CD4-positive, alpha-beta T cell treated with Interleukin-6 for 4 hours (primary cell): ENCODE measurements at places on chromosomes 13 and 19.

- peak; percentile 19 for DNase-seq
Measured at GRCh38 chr19:11530432-11530831, 1.5 kb upstream of the ECSIT start.

- DNase-seq: no peak
Measured at GRCh38 chr19:15231271-15231670, 977 bp downstream of the EPHX3 start.

DNA sequence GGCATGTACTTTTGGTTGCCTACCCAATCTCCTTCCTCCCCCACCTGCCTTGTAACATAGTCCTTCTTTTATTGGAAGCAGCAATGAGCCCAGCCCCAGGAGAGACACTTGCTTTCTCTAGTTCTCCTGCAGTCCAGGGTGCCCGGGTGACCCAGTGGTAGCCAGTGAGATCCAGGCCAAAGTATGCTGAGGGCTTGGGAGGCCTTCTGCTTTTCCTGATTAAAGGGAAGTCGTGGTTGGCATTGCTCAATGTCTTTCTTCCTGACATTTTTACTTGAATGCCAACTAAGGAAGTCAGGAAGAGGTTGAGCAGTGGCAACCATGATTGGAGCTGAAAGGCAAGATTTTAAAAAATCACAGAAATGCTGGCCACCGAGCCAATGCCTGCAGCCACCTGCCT, 25.7 kb downstream of the CNMD start:
- DNase-seq: no peak

GRCh38 chr13:48333976-48334375, 30.4 kb downstream of the RB1 start:
- DNase-seq: no peak

GRCh38 chr13:108963846-108964600, 334.6 kb downstream of the MYO16 start:
- no peak for DNase-seq

- no peak for DNase-seq
Measured at GRCh38 chr13:23349161-23349897, 84.2 kb downstream of the SACS start.

GRCh38 chr13:112249644-112250610, 126.2 kb upstream of the SPACA7 start:
- DNase-seq: no peak

GRCh38 chr19:3698974-3699740, 1.1 kb downstream of the PIP5K1C start:
- DNase-seq: peak; percentile 36

DNA sequence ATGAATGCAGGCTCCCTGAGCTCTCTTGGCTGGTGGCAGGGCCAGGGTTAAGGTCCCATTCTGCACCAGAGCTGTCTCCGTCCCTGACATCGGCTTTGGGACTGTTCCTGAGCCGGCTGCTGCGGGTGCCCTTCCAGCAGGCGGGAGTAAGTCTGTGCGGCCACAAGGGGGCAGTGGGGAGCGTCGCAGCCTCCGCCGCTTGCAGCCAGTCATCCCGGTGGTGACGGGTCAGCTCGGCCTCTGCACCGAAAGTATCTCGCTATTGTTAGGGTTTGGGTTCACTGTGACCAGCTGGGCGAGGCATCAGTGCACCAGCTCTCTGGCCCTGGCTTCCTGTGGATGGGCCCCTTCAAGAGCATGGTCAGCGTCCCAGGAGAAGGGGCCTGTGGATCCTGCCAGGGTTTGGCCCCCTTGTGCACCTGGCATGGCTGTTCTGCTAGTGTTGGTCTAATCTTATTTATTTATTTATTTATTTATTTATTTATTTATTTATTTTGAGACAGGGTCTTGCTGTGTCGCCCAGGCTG, 15.1 kb downstream of the NDUFB7 start:
- peak; percentile 84 for DNase-seq

GRCh38 chr19:52428937-52429336, at the start of gene ZNF534:
Gene ZNF534 (plus strand): TSS chr19:52429148. CDS start chr19:52431475, 2,327 bp downstream.
- DNase-seq: no peak

DNA sequence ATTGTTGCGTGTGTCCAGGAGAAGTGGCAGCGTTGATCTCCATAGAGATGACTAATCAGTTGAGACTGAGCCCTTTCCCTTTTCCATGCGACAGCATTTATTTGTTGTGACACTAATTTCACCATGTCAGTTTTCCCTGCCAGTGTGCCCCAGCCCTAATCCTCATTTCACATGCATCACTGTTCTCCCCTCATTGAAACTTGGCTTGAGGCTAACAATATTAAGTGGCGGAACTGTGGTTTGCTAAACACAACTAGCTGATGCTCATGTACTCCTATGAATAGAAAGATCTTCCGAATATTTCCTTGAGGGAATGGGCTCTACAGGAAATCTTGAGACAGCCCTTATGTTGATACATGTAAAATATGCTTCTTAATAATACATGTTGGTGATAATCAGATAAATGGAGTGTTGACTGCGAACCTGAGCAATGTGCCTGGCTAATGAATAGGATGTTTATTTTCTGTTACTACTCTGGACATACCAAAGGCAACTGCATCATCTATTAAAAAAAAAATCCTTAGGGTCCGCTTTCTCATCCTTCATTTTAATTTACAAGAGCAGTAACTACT, 258.6 kb downstream of the ATP8A2 start:
- DNase-seq: no peak
